ENCODE measurements at places on chromosomes 11 and 22.
A peak's percentile ranks its signal among the peaks of the same experiment; 100 is the strongest.

DNA sequence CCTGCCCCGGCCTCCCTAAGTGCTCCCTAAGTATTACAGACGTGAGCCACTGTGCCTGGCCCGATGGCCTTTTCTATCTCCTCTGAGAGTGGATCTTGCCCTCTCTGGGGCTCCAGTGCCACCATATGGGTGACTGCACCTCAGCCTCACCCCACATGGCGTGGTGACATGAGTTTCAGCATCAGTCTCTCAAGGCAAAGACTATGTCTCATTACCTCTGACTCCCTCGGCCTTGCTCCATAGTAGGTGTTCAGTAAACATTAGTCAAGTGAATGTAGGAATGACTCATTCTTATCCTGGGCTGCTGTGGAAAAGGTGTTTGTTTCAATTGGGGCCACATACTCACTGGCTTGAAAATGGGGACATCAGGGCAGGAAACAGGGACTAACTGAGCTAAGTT, 168.8 kb downstream of the GRIK4 start:
- no peak for DNase-seq

GRCh38 chr22:45067731-45068130, 57.9 kb upstream of the PHF21B start:
- DNase-seq = no peak

GRCh38 chr22:22802339-22802970, 85.2 kb upstream of the IGLL5 start:
- DNase-seq = no peak

GRCh38 chr11:119376197-119376847, 5.2 kb downstream of the USP2 start:
- DNase-seq = no peak

GRCh38 chr11:126109941-126110731, 47.5 kb upstream of the CDON start:
- no peak for DNase-seq

GRCh38 chr11:88059326-88059725, 115.9 kb downstream of the RAB38 start:
- no peak for DNase-seq

DNA sequence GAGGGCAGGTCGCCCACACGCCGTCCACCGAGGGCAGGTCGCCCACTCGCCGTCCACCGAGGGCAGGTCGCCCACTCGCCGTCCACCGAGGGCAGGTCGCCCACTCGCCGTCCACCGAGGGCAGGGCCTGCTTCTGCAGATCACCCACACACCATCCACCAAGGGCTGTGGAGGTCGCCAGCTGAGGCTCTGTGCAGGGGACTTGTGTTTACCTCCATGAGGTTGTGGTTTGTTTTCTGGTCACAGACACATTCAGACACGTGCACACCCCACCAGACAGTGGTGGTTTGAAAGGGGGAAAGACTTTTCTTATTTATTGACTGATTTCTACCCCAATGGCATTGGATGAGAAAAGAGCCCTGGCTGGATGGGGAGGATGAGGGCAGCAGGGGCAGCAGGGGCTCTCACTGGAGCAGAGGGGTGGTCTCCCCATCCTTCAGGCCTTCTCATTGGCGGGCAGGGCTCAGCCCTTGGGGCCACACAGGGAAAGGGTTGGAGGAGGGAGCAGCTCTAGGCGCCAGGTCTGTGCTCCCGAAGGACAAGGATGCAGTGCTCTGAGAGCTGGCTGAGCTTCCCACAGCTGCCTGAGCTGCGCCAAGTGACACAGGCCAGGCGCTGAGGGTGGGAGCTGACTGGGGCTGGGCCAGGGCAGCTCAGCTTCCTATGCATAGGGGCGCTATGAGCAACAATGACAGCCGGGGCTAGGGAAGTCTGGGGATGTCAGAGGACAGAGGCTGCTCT, 252.6 kb upstream of the B3GAT1 start:
- no peak for DNase-seq

- DNase-seq = no peak
Measured at GRCh38 chr22:35688913-35689675, 28.6 kb upstream of the APOL5 start.

GRCh38 chr11:131612533-131612932, 242.1 kb downstream of the NTM start:
- no peak for DNase-seq

- DNase-seq = peak; percentile 17
Measured at GRCh38 chr11:123188508-123189165, 6.4 kb downstream of the CLMP start.

DNA sequence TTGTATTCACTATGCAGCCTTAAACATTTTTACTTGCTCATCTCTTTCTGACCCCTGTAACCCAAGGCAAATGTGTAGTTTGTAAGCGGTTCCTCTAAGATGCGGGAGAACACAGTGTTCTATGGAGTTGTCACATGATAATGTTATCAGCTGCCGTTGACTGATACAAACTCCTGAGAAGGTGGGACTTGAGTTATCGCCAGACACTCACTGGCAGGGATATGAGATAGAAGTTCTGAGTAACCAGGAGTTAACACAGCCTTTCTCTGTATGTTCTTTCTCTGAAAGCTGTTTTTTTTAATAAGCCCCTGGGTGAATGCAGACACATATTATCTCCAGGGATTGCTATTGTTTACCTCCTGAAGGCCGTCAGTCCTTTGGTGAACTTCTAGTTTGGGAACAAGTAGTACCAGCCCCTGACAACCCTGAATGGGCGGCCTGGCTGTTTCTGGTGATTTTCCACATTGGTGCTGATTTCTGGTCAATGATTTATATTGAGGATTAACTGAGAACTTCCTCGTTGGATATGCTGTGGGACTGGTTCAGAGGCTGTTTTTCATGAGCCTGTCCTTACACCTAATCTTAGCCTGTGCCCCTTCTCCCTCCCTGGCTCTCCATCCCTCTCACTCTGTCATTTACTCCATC, 155.3 kb upstream of the RASSF10 start:
- DNase-seq = no peak

GRCh38 chr11:118497831-118498230, 29.4 kb upstream of the TTC36 start:
- DNase-seq = no peak

- DNase-seq = no peak
Measured at GRCh38 chr11:132220474-132220873, 850.1 kb downstream of the NTM start.

- DNase-seq = no peak
Measured at GRCh38 chr22:49070501-49070900, 757.2 kb downstream of the BRD1 start.

DNA sequence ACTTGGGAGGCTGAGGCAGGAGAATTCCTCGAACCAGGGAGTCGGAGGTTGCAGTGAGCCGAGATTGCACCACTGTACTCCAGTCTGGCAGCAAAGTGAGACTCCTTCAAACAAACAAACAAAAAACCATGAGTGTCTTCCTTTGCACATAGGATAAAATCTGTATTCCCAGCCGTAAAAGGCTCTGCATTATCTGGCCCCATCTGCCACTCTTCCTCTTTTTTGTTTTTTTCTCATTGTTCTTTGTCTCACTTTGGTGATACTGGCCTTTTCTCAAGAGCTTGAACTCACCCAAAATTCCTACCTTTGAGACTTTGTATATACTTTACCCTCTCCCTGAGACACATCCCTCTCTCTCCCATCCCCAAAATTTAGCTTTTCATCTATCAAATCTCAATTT, 17.6 kb downstream of the FDX1 start:
- DNase-seq = no peak

DNA sequence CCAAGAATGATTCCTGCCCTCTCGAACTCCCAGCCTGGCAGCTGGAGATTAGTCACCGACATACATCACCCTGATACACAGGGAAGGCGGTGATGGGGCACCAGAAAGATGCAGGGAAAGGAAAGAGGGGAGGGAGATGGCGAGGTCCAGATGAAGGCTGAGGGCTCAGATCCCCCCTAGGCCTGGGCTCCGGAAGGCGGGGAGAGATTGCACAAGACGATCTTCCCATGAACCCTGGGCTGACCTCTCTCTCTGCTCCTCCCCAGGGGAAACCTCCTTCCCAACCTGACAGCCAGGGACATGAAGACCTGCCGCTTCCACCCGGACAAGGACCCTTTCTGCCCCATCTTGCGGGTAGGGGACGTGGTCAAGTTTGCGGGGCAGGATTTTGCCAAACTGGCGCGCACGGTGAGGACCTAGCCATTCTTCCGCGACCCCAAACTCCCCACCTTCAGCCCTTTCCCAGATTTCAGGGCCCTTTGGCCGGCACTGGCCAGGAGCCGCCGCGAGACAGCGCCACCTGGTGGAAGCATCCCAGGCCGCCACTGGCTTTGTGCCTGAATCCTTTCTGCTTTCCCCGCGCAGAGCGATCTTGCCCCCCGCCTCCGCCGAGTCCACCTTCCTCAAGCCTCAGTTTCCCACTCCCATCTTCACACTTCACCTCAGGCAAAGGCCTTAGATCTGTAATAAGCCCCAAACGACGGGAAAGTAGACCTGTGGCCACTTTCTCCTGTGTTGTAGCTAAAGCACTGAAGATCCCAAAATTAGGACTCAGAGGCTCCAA, 11.5 kb downstream of the P2RX3 start:
- DNase-seq = no peak

DNA sequence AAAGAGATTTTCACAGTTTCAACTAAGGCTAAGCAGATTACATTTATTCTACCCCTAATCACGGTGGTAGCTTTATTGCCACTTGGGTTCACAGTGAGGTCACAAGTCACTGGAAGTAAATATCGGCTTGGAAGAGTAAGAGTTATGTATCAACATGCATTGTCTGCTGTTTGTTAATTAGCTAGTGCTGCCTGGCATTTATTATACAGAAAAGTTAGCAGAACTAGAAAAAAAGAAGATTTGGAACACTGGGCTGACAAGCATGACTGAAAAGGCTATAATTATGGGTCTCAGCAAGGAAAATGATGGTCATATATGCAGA, 13.7 kb upstream of the RAB38 start:
- no peak for DNase-seq

DNA sequence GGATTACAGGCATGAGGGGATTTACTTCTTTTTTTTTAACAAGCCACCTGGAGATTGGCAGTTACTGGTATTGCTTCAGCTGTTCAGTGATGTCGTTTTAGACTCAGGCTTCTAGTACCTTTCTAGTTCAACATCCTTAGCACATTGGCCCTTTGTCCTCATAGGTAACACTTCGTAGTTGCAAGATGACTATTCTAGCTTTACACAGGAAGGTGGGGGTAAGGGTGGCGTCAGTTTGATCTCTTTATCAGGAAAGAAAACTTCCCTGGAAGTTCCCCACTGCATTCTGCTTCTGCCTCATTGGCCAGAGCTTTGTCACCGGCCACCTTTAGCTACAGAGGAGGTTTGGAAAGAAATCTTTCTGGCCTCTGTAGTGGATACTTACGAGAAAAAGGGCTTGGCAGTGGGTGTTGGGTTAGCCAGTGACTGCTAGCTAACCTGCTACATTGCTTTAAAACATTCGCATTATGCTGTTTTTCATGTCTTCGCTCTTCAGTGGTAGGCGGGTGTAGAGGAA, 40.7 kb downstream of the SFI1 start:
- DNase-seq = no peak

- no peak for DNase-seq
Measured at GRCh38 chr11:92048415-92048814, 176.2 kb upstream of the FAT3 start.

DNA sequence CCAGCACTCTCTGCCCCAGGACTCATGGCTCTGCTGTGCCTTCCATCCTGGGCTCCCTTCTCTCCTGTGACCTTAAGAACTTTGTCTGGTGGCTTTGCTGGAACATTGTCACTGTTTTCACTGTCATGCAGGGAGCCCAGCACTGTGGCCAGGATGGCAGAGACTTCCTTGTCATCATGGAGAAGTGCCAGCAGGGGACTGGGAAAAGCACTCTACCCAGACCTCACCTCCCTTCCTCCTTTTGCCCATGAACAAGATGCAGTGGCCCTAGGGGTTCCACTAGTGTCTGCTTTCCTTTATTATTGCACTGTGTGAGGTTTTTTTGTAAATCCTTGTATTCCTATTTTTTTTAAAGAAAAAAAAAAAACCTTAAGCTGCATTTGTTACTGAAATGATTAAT, 2.9 kb upstream of the TTC36 start:
- DNase-seq = no peak

DNA sequence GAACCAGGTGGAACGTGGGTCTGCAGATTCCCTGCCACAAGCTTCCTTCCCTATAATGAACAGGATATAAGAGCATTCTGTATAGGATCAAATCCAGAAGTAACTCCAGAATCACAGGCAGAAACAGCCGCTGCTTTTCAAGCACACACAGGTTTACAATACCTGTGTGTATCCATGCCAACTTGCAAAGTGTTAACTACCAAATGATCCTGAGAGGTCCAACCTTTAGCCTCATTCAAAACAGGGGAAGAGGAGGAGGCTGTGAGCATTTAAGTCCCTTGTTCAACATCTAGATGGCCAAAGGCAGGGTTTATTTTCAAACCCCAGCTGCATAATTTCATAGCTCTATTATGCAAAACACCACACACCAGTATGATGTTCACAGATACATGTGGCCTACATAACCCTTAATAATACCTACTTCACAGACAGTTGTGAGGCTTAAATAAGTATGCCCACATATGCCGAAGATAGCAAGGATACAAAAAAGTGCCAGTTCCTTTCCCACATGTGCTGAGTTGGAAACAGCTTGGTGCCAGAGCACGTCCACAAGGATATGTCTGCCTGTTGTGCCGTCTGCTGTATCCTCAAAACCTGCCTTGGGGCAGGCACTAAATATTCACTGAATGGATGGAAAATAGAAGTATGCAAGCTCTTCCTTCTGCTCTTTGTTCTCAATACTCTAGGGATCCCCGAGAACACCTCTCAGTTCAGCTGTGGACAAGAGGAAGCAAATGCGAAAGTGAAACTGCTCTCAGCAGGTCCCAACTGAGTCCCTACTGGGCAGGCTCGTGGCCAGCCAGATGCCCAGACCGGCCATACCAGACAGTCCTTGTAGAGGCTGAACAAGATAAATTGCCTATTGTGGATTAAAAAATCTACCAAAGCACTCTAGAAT, 66.8 kb downstream of the LARGE1 start:
- peak; percentile 11 for DNase-seq

GRCh38 chr11:135009125-135009524, 597.1 kb upstream of the B3GAT1 start:
- DNase-seq = no peak

GRCh38 chr11:58880625-58881024, 36.1 kb upstream of the GLYATL2 start:
- no peak for DNase-seq

DNA sequence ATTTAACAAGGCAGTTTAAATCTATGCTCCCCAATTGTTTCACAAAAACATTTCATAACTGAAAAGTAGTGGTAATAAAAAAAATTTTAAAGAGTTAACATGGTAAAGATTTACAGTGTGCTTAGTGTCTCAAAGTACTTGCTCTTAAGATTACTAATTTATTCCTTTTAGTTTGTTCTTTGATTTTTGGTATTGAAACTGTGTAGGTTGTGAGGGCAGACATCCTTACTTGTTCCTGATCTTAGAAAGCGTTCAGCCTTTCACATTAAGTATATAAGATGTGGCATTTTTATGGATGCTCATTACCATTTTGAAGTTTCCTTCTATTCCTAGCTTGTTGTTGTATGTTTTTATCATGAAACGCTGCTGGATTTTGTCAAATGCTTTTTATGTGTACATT, 32.9 kb downstream of the RAB6A start:
- no peak for DNase-seq

GRCh38 chr11:112670806-112671570, 290.2 kb upstream of the NCAM1 start:
- DNase-seq = no peak

GRCh38 chr11:116384407-116384806, 388.4 kb downstream of the BUD13 start:
- DNase-seq = no peak
